Left ventricle myocardium superior (tissue), 1 donor: ENCODE measurements at places on chromosomes 6 and 20.

GRCh38 chr6:12324099-12324498 lies 33.9 kb downstream of the EDN1 start:
- no peak for DNase-seq

GRCh38 chr6:17883665-17884497 lies 103.6 kb downstream of the KIF13A start:
- DNase-seq: no peak

GRCh38 chr6:36327226-36327918 lies 9.3 kb downstream of the BNIP5 start:
- no peak for DNase-seq

DNA sequence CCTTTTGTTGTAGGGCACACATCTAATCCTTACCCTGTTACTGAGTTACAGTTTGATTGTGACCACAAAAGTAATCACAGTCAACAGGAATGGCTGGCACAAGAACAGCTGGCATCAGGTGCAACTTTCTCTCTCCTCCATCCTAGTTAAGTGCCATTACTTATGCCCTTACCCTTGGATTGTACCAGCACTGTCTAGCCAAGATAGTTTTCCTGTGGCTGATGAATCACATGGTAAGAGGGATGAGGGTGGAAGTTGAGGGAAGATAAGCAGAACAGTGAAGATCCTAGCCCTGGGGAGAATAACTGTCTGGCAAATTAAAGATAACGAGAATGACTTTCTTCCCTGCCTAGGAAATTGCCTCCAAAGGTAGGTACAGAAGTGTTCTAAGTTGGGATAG lies 42.0 kb downstream of the RNF217 start:
- DNase-seq: peak; percentile 44

GRCh38 chr6:133610227-133610840 lies 278.6 kb upstream of the TCF21 start:
- DNase-seq: no peak

GRCh38 chr20:57888591-57888990 lies 178.8 kb upstream of the PMEPA1 start:
- DNase-seq: no peak

DNA sequence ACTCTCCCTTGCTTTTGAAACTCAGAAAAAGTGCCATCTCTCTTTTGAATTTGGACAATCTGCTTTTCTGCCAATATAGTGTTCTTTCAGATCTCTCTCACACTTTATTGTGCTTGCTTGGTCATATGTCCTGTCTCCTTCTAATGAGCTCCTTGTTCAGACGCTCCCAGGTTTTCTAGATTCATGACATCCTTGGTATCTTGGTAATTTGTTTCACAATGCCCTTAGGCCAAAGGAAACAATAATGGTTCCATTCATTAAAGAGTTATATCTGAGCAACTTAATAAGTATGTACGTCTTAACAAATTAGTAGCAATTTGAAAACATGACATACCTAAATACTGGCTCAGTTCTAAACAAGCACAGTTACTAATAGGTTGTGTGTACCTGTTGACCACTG lies 293.4 kb upstream of the SPTLC3 start:
- no peak for DNase-seq

GRCh38 chr6:155432293-155432692 lies 23.3 kb downstream of the NOX3 start:
- DNase-seq: no peak

- DNase-seq: no peak
These were observed 581.6 kb downstream of the HAO1 start for GRCh38 chr20:7358670-7359069.

- no peak for DNase-seq
These were observed 19.1 kb downstream of the SLX4IP start for GRCh38 chr20:10454151-10454750.

GRCh38 chr20:40748182-40748581 lies 59.1 kb upstream of the MAFB start:
- DNase-seq: no peak

DNA sequence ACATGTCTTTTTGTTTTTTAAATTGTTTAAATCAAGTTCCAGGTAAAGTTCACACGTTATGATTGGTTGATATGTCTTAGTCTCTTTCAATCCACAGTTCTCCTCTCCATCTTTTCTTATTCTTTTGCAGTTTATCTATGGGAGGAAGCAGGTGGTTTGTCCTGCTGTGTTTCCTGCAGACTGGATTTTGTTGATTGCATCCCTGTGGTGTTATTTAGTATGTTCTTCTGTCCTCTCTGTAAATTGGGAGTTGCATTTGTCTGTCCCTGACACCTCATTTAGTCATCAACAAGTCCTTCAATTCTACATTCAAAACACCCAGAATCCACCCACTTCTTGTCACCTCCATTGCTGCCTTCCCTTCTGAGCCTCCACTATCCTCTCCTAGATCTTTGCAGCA lies 8.1 kb downstream of the PACSIN1 start:
- no peak for DNase-seq

DNA sequence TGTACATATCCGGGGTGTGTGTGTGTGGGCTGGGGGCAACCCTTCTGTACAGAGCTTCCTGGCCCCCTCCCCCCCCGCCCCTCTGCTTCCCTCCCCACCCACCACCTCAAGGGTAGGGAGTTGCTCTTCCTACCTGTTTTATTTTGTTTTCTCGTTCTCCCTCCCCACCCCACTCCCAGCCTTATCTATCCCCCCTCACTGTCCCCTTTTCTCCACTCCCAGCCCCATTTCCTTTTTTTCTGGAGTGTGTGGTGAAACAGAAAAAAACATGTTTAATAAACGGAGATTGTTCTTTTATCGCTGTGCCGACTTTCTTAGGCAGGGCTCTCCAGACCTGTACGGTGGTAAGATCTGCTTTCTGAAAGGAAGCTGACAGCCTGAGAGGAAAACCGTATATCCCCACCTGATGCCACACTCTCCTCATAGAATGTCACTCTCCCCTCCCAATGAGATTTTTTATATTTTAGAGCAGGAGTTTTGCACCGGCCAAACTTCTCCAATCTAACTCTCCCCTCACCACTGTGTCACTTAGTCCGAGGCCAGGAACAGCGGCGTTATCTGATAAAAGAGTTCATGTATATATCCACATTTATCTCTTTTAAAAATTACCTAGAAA lies 875 bp upstream of the ZBTB9 start:
- no peak for DNase-seq

DNA sequence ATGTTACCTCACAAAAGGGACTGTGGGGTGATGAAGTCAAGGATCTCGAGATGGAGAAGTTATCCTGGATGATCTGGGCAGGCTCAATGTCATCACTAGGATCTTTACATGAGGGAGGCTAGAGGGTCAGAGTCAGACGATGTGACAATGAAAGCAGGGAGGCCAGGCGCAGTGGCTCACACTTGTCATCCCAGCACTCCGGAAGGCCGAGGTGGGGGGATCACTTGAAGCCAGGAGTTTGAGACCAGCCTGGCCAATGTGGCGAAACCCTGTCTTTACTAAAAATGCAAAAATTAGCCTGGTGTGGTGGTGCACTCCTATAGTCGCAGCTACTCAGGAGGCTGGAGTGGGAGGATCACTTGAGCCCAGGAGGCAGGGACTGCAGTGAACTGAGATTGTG lies 68.8 kb downstream of the TTLL2 start:
- no peak for DNase-seq

GRCh38 chr20:52991830-52992229 lies 19.7 kb downstream of the TSHZ2 start:
- no peak for DNase-seq

DNA sequence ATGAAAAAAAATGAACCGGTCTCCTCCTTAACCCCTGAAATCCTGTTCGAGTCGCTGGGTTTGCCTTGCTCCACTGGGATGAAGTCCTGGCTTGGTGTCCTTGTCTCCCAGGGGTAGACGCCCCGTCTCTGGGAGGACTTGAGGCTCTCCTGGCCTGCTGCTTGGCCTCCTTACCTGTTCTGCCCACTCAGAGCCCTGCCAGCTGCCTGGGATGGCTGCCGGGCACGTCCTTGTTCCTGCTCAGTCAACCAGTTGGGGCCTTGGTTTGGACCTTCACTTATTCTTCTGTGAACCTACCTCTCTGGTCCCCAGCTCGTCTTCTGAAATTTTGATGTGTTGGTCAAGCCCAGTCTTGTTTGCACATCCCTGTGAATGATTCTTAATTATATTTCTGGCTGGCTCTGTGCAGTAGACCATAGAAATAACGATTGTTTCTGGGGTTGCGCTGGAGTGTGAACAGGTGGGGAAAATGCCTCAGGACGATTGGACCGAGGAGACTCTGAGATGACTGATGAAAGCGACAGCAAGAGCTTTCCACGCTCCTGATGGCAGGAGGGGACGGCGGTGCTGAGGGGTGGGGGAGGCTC lies 126.5 kb upstream of the ESR1 start:
- DNase-seq: no peak

DNA sequence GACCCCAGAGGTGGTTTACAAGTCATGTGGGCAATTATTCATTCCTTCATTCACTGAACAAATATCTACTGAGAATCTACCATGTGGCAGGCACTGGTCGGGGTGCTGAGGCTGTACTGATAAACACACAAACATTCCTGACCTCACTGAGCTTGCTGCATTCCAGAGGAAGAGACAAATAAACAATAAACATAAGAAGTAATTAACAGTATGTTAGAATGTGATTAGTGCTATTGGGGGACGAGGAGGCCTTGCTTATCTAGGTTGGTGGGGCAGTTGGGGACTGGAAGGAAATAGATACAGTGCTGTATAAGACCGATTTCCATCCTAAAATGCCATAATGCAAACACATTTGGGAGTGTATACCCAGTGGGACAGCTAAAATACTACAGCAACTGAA lies 44.1 kb downstream of the MAK start:
- no peak for DNase-seq

DNA sequence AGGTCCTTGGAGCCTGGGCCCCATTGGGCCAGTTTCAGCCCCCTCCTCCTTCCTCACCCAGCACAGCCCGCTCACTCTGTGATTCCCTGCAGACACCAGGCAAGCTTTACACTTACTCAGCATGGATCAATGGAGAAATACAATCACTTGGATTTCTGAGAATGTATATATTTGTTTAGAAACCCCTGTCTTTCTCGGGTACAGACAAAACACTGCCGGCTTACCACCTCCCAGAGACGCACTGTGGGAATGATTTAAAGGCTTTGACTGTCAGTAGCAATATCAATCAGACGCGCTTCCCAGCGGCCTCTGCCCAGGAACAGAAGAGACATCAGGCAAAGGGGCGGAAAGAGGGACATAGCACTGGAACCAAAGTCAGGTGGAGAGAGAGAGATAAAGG lies 186.5 kb downstream of the MAFB start:
- DNase-seq: no peak

DNA sequence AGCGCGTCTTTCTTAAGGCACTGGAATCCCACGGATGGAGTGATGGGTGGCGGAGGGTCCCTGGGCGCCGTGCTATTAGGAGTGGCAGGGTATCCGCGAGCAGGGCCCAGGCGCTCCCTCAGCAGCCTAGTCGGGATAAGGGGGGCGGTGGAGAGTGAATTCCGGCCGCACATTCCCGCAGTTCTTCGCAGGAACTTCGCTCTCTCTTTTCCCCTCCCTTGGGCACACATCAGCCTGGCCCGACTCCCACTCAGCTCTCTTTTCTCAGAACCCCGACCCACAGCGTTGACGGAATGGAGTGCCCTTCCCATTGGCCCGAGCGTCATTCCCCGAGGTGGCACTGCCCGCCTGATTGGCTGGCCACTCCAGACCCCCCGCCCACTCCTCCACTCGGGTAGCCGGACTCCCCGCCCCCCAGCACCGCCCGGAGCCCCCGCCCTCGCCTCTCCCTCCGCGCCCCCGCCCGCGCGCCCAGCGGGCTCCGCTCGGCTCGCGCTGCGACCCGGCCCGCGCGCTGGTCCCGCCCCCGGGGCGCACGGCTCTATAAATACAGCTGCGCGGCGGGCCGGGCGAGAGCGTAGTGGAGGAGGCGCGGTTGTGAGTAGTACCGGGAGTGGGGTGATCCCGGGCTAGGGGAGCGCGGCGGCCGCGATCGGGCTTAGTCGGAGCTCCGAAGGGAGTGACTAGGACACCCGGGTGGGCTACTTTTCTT lies at the start of gene ID4:
Gene ID4, plus strand, starts transcription at position 572 of the 712 bp plus-strand sequence. CDS start 385 bp downstream, outside the sequence.
- peak; percentile 94 for DNase-seq

DNA sequence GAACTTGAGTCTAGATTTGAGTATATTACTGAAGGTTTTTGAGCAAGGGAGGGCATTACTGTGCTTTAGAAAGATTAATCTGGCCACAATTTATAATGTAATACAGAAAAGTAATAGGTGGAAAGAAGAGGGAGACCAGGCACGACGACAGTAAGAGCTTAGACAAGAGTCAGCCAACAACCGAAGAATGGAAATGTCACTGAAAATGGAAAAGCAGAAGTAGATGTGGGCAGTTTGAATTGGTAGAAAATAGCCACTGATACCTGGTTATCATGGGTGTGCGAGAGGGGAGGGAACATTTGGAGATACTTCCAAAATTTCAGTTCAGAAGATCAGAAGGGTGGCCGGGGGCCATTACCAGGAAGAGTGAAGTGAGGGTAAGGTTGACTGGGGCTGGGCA lies 339.1 kb downstream of the UTRN start:
- no peak for DNase-seq

GRCh38 chr20:2604506-2604835 lies 48.0 kb upstream of the NOP56 start:
- no peak for DNase-seq

DNA sequence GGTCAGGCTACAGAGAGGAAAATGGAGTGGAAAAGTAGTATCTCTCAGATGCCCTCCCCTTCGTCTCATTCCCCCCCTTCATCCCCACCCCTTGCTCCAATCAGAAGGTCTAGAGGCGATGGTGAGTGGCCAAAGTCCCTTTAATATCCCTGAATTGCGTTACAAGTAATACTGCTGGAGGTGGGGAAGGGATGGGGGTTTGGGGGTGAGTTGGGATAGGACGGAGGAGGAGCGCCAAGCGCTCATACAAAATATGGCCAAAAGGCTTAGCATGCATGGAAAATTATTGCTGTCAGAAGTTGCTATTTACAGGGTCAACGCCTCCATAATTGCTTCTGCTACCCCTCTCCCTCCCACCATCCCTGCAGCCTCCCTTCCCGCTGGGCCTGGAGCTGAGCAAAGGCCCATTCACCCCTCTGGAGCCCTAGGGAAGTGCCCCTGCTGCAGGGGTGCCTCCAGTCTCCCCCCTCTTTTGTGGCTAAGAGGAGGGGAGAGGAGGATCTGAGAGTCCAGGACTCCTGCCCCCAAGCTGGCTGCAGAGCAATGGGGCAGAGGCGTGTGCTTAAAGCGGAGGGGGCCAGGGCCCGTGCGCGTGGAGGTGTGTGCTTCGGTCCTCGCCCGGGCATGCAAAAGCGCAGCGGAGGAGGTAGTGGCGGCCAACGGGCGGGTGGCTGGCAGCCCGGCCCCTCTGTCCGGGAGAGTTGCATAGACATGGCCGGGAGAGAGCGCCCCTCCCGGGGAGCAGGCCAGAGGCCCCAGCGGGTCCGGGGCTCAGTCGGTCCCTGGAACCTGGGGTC lies 8.7 kb upstream of the SRXN1 start:
- DNase-seq: no peak

DNA sequence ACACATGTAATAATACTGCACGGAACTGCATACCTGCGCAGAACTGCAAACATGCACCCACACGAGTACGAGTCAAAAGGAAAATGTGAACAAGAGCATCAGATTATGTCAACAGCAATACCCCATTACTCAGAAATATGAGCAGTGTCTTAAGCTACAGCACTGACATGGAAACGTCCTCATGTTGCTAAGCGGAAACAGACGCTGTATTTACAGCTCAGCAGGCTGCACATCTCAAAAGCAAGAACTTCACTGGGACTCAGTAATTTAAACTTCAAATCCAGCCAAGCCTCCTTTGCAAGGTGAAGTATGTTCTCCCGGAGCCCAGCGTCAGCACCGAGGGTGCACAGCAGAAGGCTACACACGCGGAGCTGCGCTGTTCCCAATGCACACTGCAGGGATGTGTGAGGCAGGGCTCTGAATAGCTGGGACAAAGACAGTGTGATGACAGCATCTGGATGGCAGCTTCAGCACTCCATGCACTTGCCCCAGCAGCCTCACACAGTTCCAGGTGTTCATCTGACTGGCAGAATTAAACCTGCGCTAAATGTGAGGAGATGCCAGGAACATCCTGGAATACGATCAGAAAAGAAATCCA lies 202.8 kb downstream of the WDR27 start:
- DNase-seq: no peak
